Cerebellum (tissue), 4 donors: ENCODE measurements at places on chromosomes 3 and 15. TPM values are rescaled to one million over a fixed set of nuclear protein-coding genes. Genes with fewer than 3 reads are reported as not detected.

GOLGA8T gene
- total RNA-seq = 0.64 TPM

DNA sequence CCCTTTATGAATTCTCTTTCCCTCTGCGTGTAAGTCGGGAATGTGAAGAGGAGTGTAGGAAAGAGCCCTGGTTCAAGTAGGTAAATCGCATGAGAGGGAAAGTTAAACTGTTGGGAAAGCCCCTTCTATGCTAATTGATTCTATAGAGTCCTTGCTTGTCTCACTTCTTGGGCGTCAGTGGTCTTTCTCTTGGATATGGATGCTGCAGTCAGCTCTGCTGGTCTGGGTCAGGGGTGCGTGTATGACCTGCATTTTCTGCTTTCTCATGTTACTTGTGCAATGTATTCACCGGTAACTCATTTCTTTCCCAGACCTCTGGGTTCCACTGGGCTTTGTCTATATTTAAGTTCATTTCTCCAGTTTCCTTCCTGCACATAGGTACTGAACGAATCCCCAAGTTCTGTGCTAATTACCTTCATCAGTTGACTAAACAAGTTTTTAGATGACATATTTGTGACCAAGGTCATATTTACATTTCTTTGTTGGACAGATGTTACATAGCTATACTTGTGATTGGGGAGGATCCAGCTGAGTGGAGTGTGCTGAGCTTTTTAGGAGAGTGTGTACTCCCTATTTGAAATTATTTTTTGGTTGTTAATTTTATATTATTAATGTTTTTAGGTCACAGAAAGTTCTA lies 1.4 kb downstream of the SETD5 start:
- DNase-seq = no peak

GRCh38 chr3:49389297-49389696 lies 22.5 kb downstream of the RHOA start:
- DNase-seq = no peak

DNA sequence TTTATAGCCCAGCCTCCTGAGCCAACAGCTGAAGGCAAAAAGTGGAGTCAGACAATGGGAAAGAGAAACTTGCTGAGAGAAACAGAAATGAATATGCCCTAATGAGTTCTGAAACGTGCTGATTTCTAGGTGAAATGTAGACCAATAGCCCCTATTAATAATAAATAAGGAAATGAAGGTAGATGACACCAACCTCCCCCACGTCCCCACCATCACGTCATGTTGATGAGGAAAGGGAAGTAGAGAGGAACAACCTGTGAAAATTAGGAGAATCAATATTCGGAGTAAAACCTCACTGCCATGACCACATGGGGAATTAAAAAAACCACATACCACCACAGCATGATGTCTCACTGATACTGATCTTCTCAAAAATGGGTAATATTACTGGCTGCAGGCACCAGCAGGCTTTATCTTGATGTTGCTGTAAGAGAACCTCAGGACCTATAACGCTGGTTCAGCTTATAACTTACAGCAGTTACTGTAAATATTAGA lies 64.0 kb downstream of the KAT2B start:
- no peak for DNase-seq

DNA sequence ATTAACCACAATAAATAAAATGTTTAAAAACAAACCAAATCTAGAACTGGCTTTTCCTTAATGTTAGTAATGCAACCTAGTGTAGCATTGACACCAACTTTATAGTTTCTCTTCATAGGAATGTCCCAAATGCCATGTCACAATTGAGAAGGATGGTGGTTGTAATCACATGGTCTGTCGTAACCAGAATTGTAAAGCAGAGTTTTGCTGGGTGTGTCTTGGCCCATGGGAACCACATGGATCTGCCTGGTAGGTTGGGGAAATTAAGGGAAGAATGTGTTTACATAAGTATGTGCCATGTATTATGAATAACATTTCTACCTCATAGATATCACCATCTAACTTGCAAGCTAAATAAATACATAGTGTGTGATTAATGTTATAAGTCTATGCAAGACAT lies 84.4 kb upstream of the GOLGA6B start:
- no peak for DNase-seq

GRCh38 chr3:156456771-156457224 lies 98.1 kb downstream of the SSR3 start:
- DNase-seq = no peak

GRCh38 chr3:23071758-23072157 lies 131.4 kb upstream of the UBE2E2 start:
- no peak for DNase-seq

ZPLD1 gene
- total RNA-seq = 0.54 TPM

DNA sequence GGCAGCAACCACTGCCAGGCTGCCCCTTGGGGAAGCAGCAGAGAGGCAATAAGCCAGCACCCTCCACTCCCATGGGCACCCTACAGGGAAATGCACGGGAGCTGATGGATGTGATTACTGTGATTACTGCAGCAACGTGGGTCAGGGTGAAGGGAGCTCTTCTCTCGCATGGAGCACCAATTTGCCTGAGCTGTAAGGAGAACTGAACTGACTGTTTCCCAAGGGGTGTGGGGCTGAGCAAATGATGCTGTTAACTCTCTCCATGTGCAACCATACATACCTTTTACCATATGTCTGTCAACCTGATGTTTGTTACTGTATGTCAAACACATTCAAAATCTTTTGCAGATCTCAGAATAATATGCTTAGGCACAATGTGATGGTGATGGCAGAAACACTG lies 680.6 kb downstream of the SQOR start:
- no peak for DNase-seq

DNA sequence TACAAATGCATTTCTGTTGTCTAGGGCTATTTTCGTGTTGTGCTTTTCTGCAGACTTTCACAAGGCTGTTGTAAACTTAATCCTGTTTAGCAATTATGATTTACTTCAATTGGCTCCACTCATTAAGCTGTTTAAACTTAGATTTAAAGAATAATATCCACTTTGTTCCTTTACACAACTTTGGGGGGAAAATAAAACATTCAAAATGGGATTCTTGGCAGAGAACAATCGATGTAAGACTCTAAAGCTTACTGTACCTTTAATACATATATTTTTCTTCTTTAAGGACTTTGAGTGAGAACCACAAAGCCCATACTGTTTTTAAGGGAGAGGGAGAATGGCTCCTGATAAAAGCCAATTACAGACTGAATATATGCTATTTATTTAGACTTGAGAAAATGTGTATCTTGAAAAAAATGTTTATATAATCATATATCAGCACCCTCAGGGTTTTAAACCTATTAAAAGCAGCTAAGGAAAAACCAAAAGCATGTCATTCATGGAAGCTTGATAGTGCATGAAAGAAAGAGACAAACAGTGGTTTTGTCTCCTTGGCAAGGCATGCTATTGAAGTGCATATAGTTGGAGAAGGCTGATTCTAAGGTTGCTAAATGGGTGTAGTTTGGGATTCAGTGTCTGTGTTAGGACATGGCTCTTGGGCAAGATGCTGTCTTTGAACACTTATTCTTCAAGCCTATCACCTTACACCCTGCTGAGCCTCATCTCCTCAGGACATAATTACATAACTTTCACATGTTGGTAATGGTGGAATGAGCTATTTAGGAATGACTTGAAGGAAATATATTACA lies 293.4 kb upstream of the TBC1D5 start:
- DNase-seq = no peak

NPAP1 gene
- total RNA-seq = 1.9 TPM

DLEC1 gene
- total RNA-seq = 1.8 TPM

IL12A gene
- 1.1 TPM for total RNA-seq

IGSF11 gene
- 21.0 TPM for total RNA-seq

IRAK2 gene
- 1.5 TPM for total RNA-seq

THRB gene
- total RNA-seq = 7.7 TPM

GRCh38 chr3:113535898-113536297 lies 3.5 kb downstream of the SIDT1 start:
- DNase-seq = no peak

- DNase-seq = peak; percentile 63
Measured at GRCh38 chr3:47005212-47006144, 26.0 kb downstream of the NBEAL2 start.

TLR9 gene
- total RNA-seq = 0.09 TPM

- no peak for DNase-seq
Measured at GRCh38 chr3:58323529-58324390, 8.9 kb upstream of the PXK start.

GRCh38 chr15:82643992-82644391 lies 3.2 kb downstream of the CPEB1 start:
- DNase-seq = no peak

DNA sequence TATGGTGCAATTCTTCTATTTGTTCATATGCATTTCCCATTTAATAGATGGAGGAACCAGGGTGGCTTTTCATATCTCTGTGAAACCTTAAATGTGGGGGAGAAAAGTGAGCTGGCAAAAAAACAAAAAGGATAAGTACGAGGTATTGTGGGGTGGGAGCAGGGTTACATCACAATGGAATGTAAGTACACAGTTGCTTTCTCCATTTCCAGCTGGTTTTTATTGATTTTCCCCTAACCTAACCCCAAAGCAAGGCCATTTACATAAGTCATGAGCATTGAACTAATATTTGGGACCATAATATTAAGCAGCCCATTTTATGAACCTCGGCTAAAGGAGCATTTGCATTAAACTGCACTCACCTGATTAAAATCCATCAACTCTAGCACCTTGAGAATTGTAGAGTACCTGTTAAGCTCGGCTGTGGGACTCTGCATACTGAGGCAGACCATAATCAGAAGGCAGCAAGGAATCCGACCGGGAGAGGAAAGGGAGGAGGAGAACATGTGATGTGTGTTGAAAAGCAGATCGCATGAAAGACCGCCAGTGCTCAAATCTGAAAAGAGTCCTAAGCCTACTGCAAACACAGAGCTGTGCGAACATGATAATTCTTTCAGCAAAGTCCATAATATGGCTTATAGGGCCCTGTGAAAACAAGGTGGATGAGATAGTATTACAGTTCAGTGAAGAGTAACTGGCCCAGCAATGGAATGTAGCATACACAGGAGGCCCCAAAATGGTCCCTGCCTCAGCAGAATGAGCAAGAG lies 513.4 kb downstream of the FHIT start:
- no peak for DNase-seq

DNA sequence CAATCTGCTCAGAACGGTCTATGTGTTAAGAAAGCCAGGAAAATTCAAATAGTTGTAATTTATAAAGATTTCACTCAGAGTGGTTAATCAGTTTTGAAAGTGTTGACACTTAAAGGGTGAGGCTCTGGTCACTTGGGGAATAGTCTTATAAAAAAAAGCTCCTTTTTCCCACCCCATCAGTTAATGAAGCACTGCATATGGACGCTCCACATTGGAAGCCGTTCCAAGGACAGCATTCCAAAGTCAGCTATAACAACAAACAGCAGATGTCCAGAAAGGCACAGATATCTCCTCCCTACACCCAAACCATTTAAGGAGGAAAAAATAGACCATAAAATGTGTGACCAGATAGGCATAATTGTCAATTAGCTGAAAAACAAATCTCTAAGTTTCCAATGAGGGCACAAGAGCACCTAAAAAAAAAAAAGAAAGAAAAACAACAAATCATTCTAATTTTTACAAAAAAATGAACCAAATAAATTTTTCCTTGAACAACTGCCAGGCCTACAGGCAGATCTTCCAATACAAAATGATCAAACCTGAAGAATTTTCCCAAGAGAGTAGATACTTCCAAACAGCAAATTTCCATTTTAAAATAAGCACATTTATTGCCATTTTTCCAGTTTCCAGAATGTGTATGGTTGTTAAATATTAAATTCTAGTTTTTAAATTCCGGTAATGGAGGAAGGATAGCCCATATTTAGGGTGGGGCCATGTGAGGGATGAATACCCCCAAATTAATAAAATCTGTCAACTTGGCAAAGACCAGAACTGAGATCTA lies 198.3 kb downstream of the ERC2 start:
- peak; percentile 59 for DNase-seq

- DNase-seq = no peak
Measured at GRCh38 chr3:193348686-193349085, 29.9 kb downstream of the ATP13A5 start.

GRCh38 chr15:56817321-56818080 lies 84.2 kb upstream of the ZNF280D start:
- DNase-seq = no peak

AHSG gene
- 0.27 TPM for total RNA-seq

GRCh38 chr3:7630351-7630911 lies 769.5 kb downstream of the GRM7 start:
- no peak for DNase-seq

TTLL13 gene
- 0.36 TPM for total RNA-seq

SLC22A14 gene
- 0.82 TPM for total RNA-seq

- no peak for DNase-seq
Measured at GRCh38 chr3:53075743-53076140, 29.9 kb upstream of the SFMBT1 start.

DNA sequence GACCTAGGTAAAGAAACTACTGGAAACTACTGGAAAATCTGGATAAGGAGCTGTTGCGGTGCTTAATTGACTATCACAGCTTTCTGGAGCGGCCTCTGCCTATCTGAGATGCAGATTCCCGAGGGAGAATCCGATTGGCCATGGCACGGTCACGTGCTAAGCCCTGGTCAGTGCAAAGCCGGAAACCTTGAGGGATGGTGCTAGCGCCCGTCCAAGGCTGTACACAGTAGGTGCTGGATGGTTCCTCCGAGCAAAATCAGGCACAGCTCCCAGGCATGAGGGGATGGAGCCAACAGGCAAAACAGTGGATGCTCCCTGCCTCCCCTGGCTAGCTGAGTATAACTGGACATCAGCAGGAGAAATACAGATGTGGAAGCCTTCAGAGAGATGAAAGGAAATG lies 238.7 kb upstream of the HES1 start:
- no peak for DNase-seq

GRCh38 chr15:85688711-85689110 lies 106.0 kb downstream of the KLHL25 start:
- no peak for DNase-seq

GRCh38 chr15:45378149-45378912 lies at the start of gene GATM:
GATM (minus strand) TSS chr15:45378544; CDS start chr15:45378453, 91 bp downstream.
- DNase-seq = peak; percentile 87

CYP1A2 gene
- total RNA-seq = not detected

GRCh38 chr3:158108445-158108985 lies 1.4 kb upstream of the RSRC1 start:
- no peak for DNase-seq

DNA sequence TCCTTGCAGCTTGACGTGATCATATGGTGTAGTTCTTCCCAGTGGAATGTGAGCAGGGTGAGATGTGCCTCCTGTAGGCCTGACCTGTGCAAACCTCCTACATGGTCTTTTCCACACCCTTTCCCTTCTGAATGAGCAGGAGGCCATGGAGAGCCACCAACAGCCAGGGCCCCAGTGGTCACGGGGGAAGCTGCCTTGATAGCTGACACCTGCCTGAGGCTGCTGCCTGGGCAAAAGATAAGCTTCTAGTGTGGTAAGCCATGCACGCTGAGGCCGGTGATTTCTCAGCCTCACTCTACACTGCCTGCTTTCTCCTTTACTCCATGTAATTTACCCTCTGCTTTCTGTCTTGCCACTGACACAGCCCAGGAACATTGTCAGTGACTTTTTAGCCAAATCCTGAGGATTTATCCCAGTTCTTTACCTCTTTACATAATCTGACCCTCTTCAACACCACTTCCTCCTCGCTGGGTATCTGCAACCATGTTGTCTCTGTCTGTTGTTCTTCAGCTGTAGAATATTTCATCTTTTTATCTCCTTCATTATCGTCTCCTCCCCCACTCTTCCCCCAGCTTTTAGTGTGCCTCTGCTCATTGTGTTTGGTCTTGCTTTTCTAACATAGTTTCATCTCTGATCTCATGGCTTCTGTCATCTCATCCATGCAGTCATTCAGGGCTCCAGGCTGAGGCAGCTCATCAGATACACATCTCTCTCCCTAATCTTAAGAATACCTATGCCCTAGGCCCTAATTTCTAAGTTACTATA lies 11.2 kb upstream of the KBTBD12 start:
- DNase-seq = no peak
